ENCODE measurements at places on chromosomes 1 and 21. TPM values are rescaled to one million over a fixed set of nuclear protein-coding genes. Genes with fewer than 3 reads are reported as not detected.

The GBP5 gene
- total RNA-seq: 4.6 TPM

- no peak for DNase-seq
Observed at GRCh38 chr1:67313934-67314671, 6.4 kb downstream of the IL12RB2 start.

The LIN28A gene
- total RNA-seq: not detected

DNA sequence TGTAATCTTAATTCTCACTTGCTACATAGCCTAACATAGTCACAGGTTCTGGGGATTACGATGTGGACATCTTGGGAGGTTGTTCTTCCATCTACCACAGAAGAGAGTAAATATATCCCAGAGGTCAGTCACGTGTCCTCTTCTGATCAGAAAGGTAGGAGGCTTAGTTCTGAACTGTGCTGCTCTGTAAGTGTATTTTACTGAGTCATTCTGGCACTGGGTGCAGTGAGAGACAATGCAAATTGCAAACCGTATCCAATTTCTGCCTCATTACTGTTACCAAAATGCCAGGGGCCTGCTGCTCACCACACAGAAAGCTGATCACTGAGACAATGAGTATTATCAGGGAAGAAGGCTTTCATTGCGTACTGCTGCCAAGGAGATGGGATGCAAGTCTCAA is 104.0 kb downstream of the GABPA start:
- DNase-seq: peak; percentile 57

The FGR gene
- not detected for total RNA-seq

DNA sequence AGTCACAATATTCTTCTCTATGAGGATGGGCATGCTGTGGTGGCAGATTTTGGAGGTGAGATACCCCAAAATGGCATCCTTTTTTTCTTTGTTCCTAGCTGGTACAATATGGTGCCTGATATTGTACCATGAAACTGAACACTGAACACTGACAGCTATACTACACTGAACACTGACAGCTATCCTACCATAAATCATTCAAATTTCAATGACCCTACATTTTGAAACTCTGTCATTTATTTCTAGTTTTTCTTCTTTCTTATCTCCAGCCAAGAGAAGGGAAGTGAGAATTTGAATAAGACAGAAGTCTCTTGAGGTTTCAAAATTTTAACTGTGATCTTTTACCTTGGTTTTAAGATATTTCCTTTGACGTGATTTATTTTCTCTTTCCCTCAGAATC is 76.3 kb downstream of the LRRC53 start:
- DNase-seq: no peak

The SLAMF6 gene
- total RNA-seq: not detected

The STYXL2 gene
- not detected for total RNA-seq

The OR2AK2 gene
- total RNA-seq: not detected

The SEC16B gene
- 3.5 TPM for total RNA-seq

- DNase-seq: no peak
Observed at GRCh38 chr1:17167041-17167785, 37.7 kb upstream of the PADI1 start.

GRCh38 chr1:188127507-188127906 is 1298.8 kb downstream of the PLA2G4A start:
- no peak for DNase-seq

DNA sequence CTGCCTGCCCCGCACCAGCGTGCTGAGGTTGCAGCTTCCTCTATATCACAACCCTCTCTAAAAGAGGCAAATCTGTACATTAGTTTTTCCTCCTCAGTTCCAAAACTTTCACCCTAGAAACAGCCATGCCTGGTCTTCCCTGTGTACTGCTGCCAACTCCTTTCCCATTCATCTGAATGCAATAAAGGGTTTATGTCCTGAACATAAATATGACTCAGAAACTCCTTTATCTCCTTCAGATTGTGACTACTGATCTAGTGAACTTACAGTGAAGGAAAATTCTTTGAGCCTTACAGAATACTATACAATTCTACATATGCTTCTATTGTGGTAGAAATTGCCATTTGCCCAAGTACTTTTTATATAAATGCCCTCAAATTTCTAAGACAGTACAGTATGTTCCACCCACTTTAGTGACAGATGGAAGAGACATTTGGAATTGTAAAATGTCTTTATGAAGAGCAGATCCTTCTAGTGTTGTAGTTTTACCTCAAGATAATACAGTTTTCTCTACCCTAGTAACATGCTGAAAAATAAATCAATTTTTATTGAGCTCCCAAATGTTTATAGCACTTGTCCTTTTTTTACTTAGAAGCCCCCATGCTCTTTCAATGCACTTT is 345.1 kb upstream of the SNX7 start:
- peak; percentile 51 for DNase-seq

The EPRS1 gene
- total RNA-seq: 106 TPM

- DNase-seq: no peak
Observed at GRCh38 chr21:35025206-35026152, 23.6 kb downstream of the RUNX1 start.

GRCh38 chr1:155093911-155094621 is 15.4 kb downstream of the EFNA3 start:
- DNase-seq: no peak

DNA sequence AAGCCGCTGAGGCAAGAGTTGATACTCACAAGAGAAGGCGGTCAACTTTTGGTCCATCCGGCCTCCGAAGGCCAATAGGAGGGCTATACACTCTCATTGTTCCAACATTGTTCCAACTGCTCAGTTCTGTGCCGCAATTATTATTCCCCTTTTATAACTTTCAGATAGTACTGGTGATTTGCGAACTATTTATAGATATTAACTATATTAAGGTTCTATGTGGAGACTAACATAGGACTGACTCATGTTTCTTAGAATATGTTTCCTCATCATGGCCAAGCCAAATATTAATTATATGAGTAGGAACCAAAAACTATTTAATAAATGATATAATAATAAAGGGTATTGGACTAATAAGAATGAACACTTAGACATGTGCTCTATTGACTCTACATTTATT is 96.7 kb upstream of the LBR start:
- DNase-seq: no peak

DNA sequence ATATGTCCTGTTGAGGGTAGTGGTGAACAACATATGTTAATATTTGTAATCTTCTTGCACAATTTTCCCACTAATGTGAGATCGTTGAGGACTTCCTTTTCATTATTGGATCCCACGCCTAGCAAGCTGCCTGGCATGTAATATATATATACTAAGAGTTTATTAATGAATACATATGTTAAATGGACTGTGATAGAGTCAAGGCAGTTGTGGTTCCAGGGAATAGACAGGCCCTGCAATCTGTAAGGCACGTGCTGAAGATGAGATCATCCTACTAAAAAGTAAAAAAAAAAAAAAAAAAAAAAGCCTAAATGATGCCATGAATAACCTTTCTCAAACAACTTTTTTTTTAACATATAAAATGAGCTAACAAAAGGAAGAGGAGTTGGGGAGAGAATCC is 28.9 kb downstream of the PLPPR5 start:
- DNase-seq: no peak

GRCh38 chr1:177451191-177451590 is 280.4 kb downstream of the BRINP2 start:
- no peak for DNase-seq

The CFHR5 gene
- total RNA-seq: not detected

DNA sequence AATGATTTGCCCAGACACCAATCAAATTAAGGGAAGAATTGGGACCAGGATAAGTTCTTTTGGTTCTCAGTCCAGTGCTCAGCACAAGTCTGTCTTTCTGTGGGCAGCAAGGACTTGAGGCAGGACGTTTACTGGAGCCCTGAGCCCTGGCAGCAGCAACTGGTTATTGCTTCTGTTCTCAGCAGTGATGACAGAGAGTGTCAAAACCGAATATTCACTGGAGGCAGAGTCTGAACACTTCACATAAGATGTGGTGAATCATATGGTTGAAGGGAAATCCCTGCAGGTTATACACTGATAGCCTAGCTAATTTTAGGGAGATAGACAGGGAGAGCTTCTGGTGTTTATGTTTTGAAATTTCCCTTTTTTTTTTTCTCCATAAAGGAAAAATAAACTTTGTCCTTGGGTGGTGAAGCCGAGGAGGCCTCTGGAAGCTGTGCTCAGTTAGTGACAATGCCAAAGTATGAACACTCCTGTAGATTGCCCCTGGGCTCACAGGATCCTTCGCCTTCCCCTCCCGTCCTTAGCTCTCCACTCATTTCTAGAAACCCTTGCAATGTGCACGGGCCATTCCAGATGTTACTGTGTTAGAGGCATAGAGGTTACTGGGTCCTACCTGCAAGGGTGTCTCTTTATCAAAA is 26.3 kb upstream of the TSPAN2 start:
- no peak for DNase-seq

DNA sequence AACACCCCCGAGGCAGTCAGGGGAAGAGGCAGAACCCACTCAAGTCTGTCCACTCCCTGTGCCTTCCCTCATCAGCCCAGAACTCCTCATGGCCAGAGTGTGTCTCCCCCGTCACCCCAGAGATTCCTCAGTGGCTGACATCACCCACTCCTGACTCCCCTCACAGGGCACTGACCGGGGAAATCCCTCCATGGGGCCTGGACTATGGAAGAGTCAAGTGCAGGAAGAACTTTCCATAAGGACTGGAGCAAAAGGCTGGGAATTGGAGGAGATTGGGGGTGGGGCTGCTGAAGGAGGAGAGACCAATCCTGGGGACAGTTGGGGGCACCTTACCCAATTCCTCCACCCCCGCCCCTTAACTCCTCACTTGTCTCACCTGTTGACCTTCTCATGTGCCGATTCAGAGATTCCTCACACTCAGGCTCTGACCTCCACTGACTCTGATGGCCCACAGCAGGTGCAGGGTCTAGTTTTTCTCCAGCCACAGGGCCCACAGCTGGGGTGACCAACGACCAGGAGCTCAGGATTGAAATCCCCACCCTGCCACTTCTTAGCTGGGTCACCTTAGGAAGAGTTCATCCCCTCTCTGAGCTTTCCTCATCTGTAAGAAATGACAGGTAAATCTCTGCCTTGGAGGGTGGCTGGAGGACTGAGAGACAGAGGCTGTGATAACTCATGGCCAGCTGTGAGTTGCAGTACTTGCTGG is 481 bp upstream of the EXTL1 start:
- no peak for DNase-seq

- no peak for DNase-seq
Observed at GRCh38 chr1:93588955-93589354, 92.7 kb downstream of the BCAR3 start.

The ACTL8 gene
- total RNA-seq: not detected

DNA sequence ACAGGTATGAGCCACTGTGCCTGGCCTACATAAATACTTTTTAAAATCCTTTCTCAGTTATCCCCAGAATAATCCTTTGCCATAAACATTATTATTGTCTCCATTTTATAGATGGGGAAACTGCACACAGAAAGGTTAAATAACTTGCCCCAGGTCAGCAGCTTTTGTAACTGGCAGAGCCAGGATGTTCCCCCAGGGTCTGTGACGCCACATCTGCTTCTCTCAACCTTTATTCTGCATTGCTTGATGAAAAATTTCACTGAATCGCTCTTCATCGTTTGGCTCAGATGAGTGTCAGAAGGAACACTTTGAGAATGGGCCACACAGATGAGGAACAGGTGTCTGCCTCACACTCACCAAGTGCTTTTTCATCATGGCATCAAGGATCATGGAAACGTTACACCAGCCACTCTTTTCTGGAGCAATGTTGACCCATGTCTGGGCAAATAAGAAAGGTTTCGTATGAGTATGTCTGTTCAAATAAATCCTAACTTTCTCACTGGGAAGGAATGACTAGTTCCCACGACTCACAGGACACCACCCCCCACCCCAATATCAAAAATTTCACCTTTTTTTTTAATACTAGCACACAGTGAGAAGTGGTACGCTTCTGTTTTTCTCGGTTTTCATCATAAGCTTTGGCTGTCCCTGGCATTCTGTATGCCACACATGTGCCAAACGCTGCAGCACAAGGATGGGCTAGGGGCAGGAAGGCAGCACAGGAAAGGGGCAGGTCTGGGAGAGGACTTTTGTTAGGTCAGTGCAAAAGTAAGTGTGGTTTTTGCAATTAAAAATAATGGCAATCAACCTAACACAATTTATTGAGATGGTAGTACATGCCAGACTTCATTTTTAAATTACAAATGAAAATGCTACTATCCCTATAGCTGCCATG is 9.0 kb upstream of the PTGFRN start:
- DNase-seq: no peak

- no peak for DNase-seq
Observed at GRCh38 chr1:206101351-206102045, 15.7 kb downstream of the AVPR1B start.

- no peak for DNase-seq
Observed at GRCh38 chr1:184050636-184051035, 894 bp upstream of the TSEN15 start.

The AGT gene
- total RNA-seq: not detected

GRCh38 chr1:209768354-209768774 is 12.5 kb downstream of the TRAF3IP3 start:
- no peak for DNase-seq

- DNase-seq: no peak
Observed at GRCh38 chr1:30794260-30794659, 36.7 kb upstream of the LAPTM5 start.

DNA sequence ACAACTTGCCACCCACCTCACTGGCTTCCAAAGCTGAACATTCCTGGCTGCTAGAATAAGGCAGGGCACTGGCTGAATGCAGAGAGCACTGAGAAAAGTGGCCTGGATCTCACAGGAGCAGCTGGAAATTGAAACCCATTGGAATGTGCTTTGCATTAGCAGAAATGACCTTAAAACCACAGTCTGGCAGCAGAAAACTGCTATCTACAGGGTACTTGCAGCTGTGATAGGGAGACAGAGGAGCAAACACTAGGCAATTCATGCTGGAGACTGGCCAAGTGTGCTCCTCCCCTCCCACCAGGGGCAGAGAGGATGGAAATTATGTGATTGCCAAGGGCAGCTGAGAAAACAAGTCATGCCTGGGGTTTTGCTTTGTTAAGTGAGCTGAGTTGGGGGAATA is 47.2 kb downstream of the HSD3B1 start:
- peak; percentile 72 for DNase-seq

The SPRR2B gene
- not detected for total RNA-seq

The ACKR1 gene
- total RNA-seq: not detected

DNA sequence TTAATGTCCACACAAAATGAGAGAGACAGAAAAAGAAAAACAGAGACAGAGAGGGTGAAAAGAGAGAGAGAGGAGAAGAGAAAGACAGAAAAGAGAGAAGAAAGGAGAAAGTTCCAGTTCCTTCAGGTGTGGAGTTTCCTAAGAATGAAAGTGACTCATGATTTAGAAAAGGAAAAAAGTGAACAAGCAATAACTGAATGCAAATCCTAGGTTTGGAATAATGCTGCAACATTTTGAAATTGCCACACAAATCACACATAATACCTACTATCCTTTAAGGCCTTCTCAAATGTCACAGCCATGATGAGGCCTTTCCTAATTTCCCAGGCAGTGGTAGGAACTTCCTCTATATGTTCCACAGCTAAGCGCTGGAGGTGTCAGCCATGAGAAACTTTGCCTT is 31.5 kb upstream of the XPR1 start:
- DNase-seq: no peak

DNA sequence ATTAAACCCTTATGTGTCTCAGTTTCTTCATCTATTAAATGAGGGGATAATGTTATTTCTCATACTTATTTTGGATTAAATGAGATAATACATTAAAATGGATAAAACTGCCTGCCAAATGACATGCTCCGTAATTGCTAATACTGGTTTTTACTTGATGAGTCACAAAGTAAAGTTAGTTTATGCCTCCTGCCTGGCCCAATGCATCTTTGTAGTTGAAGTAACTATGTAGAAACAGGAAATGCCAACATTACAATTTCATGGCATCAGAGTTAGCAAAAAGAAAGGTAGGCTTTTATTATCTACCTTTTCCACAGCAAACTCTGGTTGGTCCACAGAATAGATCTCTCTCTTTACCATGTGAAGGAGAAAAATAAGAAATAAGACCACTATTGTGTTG is 214.5 kb downstream of the TBX15 start:
- DNase-seq: peak; percentile 34

- no peak for DNase-seq
Observed at GRCh38 chr1:185080422-185080821, 35.1 kb downstream of the RNF2 start.

Data from MG63 (cell line).